Right lung (tissue), 10 donors: ENCODE measurements at places on chromosomes 3 and 15. TPM values are rescaled to one million over a fixed set of nuclear protein-coding genes. Genes with fewer than 3 reads are reported as not detected.

- DNase-seq = no peak
These were observed 12.6 kb downstream of the KPNA1 start for GRCh38 chr3:122502139-122502538.

GRCh38 chr3:11230832-11231231 lies 41.4 kb upstream of the ATG7 start:
- DNase-seq = no peak

DNA sequence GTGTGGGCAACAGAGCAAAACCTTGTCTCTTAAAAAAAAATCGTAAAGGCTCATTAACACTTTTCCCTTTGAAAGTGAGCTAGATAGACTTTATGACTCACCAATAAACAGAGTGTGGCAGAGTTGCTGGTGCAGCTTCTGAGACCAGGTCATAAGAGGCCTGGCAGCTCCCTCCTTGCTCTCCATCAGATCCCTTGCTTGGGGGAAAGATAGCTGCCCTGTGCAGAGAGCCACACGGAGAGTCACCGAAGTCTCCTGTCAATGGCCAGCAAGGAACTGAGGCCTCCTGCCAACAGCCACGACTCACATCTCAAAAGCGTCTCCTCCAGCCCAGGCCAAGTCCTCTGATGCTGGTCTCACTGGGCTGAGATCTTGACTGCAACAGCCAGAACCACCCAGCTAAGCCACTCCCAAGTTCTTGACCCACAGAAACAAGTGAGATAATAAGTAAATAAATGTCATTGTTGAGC lies 8.7 kb upstream of the GP9 start:
- DNase-seq = no peak

GRCh38 chr15:92091155-92091734 lies 237.7 kb downstream of the SLCO3A1 start:
- no peak for DNase-seq

GRCh38 chr15:94250801-94251200 lies 19.4 kb downstream of the MCTP2 start:
- DNase-seq = no peak

- DNase-seq = no peak
These were observed 8.1 kb downstream of the NKTR start for GRCh38 chr3:42608581-42608980.

DNA sequence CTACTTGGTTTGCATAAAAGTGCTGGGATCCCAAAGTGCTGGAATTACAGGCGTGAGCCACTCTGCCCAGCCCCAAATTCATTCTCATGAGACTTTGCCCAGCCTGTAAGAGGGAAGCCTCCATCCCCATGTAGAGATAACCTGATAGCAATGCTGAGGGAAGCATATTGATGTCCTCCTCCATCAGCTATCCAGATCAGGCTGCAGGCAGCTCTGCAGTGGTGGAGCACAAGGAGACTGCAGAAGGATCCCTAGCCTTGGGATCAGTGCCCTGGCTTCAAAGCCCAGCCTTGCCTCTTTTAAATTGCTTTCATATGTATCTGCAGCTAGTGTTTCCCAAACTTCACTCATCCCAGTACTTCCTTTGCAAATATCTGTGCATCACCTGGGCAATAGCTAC lies 32.7 kb downstream of the MECOM start:
- no peak for DNase-seq

DNA sequence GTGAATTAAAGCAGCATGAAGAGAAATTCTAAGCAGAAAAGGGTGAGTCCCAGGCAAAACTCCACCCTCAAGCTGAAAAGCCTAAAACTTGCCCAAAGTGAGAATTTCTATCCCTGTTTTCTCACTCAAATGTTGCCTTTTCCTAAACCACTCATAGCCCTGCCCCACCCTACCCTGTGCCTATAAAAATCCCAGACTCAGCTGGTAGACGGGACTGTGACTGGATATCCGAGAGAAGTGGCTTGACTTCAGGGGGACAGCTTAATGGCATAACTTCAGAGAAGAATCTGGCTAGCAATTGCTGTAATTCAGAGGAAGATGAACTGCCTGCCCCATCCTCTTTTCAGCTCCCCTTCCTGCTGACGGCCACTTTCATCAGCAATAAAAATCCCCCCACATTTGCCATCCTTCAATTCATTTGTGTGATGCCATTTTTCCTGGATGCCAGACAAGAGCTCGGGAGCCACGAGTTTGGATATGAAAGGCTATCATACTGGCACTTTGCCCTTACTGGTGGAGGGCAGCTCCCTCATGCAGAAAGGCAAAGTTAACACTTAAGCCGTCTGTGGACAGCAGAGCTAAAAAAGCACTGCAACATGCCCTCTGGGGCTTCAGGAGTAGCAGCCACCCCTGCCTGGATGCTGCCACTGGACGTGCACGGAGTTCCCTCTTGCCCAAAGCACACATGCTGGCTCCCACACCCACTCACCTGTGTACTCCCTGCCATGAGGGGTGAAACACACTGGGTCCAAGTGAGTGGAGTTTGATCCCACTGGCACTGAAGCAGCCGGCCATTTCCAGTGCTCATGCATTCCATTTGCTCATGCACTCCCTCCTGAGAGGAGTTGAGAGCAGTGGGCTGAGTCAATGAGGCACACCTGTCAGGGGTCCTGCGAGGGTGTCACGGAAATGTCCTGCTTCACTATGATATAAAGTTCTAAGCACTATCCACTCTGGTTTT lies 670.6 kb downstream of the PLOD2 start:
- DNase-seq = no peak

DNA sequence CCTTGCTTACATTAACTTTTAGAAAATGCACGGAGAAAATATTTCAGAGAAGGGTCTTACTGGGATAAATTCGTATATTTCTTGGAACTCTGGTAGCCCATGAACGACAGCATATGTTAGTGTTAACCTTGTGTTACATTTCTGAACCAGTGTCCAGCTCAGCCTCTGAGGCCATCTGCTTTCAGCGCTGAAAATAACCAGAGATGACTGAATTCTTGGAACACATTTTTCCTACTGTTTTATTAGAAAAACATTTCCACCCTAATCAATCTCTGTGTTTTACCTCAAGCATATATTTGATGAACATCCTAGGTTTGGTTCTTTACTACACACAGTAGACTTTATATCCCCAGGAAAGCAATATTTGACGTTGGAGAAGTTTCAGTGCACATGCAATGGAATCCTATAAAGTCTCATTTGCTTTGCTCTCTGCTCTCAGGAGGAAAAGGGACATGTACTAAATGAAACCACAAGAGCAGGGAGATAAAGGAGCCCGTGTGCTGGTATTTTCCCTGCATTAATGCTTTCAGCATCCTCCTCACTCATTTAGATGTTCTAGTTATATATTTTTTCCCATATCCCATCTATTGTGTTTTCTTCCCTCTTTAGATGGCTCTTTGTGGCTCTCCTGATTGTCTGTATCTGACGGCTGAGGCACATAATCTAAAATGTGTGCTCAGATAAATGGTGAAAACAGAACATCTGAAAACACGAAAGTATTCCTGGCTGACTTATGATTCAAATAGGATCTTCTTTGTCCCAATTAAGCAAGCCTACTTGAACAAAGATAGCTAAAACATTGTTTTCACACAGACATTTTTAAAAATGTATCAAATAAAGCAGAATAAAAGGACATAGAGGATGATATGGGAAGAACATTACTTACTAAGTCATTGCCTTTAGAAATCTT lies 151.7 kb upstream of the KCNMB2 start:
- no peak for DNase-seq

DNA sequence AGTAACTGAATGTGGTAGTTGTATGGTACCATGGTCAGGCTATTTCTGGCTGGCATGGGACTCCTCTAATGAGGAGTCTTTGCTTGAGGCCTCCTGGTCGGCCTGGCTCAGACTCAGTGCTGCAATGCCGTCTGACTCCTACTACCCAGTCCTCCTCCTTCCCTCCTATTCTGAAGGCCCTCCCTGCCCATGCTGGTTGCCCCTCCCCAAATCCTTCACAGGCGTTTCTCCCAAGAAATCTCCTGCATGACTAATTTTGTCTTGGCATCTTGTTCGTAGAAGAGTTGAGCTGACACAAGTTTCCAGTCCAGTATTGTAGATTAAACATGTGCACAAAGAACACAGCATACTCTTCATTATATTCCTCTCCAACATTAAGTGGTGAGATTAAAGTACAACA lies 115.5 kb downstream of the NFKBIZ start:
- DNase-seq = no peak

GRCh38 chr3:179299999-179300613 lies 22.7 kb upstream of the ZNF639 start:
- no peak for DNase-seq

DNA sequence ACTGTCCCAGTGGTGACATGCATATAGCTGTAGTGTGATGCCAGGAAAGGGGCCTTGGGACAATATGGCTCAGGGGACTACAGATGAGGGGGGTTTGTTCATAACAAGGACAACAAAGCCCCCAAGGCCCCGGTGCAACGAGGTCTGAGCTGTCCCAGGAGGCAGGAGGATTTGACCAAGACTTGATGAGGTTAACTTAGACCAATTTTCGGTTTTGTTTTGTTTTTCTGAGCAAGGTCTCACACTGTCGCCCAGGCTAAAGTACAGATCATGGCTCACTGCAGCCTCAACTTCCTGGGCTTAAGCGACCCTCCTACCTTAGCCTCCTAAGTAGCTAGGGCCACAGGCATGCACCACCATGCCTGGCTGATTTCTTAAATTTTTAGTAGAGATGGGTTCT lies 23.8 kb downstream of the EFCAB12 start:
- DNase-seq = no peak

- no peak for DNase-seq
These were observed 7.0 kb upstream of the THBS1 start for GRCh38 chr15:39573844-39574243.

DNA sequence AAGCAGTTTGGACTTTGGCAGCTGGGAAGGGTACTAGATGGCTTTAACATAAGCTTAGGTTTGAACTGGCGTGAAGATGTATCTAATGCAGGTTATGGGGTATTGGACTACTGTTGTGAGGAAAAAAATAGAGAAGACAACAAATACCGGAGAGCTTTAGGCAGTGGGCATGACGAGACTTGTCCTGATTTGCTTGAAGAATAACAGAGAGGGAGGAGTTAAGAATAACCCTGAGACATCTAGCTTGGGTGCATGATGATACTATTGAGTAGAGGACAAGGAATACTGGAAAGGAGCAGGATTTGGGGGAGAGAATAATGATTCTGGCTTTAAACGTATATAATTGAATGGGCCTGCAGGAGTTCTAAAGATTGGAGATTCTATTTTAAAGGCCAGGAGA lies 249.5 kb upstream of the AZI2 start:
- no peak for DNase-seq

GRCh38 chr15:41429003-41429890 lies 12.4 kb downstream of the RTF1 start:
- no peak for DNase-seq

- DNase-seq = no peak
These were observed 26.1 kb downstream of the KCNMB2 start for GRCh38 chr3:178562143-178562946.

DNA sequence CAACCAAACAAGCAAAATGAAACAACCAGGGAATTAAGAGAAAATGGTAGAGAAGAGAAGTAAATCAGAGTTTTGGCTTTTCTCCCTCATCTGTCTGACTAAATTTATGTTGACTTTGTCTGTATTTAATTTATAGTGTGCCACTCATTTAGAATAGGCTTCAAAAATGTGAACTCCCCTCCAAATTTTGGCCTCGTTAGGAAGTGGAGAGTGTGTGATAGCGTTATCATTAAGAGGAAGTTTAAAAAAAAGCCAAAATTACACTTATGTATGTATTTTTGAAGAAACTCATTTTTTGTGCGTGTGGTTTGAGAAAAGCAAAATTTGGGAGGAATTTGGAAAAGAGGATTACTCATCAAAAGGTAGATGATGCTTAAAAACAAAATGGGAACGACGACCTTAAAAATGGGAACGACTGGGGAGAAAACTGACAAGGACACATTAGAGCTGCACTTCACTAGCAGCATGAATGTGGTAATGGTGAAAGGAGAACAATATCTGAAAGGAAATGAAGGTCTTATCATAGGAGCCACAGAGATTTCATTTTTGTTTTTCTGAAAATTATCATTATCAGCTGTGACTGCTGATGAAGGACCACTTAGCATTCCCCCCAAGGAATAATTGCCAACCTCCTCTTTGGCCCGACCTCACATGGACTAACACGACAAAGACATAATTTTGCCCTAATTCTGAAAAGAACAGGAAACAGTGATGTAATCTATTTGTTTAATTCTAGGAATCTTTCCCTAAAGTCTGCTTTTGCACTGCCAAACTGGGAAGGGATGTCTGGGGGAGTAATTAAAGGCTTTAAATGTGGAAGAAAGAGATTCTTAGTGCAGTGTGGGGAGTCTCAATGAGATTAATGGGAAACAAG lies 163.2 kb upstream of the P2RY1 start:
- DNase-seq = no peak

Gene CPN2
- not detected for polyA plus RNA-seq

Gene EAF1
- polyA plus RNA-seq = 17.2 TPM

Gene SACM1L
- 84.3 TPM for polyA plus RNA-seq

Gene TMEM207
- polyA plus RNA-seq = 0.25 TPM

Gene PLAAT1
- polyA plus RNA-seq = 1.1 TPM

Gene ADAMTS17
- polyA plus RNA-seq = 2.8 TPM

Gene MAGI1
- polyA plus RNA-seq = 27.6 TPM

Gene NFKBIZ
- polyA plus RNA-seq = 41.0 TPM
